ENCODE measurements at places on chromosomes 4 and X.

DNA sequence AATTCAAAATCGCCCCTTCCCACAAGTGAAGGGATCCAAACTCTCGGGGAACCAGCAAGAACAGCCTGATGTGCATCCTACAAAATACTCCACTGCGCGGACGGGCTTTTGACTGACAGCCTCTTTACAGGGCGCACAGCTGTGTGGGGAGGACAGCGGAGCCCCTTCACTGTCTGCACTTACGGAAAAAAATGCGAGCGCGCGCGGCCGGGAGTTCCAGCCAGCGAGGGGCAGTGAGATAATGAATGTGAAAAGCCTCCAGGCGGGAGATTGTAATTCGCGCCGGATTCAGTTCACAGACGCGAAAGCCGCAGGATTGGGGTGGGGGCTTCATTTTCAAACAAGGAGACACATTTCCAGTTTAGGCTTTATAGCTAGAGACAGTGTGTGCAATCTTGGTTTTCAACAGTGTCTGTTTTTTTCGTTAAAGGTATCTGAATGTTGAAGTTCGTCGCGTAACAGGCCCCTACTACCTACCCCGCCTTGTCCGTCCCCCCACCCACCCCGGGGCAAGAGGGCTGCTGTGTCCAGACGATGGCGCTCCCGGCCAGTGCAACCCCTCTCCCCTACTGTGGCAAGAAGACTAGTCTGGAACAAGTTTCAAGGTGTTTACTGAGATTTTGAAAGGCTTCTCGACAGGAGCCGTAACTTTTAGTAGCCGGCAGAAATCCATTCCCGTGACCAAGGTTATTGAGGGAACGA is 1.7 kb upstream of the GPR50 start:
- peak; percentile 25 for DNase-seq

DNA sequence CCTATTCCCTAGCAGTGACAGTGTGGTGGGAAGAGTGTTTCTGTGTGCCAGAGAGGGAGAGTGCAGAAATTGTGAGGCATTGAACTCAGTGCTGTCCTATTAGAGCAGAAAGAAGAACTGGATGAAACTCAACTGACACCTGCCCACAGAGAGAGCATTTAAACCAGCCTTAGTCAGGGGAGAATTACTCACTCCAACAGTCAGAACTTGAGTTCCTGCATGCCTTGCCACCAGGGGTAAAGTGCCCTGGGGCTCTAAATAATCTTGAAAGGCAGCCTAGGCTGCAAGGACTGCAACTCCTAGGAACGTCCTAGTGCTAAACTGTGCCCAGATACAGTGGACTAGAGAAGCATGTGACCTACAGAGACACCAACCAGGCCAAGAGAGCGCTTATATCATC is 12.8 kb downstream of the CYSLTR1 start:
- DNase-seq = peak; percentile 11

- no peak for DNase-seq
Measured at GRCh38 chr4:5691491-5692132, 16.7 kb downstream of the EVC2 start.

GRCh38 chr4:69970071-69970470 is 4.5 kb upstream of the CSN2 start:
- DNase-seq = no peak

DNA sequence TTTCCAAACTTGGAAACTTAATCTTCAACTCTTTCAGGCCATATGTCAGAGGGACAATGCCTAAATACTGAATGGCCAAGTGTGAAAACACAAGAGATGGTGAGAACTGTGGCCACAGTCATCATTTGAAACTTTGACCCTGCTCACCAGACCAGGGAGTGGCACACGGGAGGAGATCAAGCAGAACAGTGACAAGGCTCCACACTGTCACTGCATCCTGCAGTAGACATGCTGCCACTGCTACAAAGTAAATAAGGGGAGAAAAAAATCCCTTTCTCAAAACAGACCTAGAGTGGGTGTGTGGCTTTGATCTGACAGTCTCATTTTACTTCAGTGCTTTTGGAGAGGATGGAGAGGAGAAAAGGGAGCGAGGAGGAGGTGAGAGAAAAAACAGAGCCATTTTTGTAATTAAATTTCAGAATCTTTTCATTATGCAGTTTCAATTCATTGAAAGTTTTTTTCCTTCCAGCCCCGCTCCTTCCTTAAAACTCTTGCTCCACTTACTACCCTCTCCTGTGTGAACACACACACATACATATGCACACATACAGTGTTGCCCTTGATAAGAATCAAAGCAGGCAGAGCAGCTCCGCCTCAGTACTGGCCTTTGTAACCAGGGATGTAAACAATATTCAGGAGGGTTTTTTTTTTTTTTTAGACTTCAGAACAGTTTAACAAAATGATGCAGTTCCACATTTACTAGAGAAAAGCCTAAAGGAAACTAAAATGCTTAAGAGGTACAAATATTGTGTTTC is 34.4 kb downstream of the NEXMIF start:
- DNase-seq = peak; percentile 50

DNA sequence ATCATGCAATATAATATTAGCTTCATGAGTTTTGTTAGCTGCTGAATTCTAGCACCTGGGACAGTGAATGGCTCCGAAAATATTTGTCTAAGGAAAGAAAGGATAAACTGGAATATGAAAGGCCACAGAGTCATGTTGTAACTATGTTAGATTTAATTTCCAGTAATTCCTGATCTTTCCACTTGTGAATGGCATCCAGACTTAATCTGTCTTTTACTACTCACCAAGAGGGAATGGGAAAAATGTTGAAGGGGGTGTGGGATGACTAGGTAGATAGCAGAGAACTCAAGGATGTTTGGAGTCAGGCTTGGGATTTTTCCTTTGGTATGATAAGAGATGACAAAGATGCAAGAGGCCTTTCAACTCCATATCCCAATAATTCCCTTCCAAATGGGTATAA is 9.4 kb downstream of the ADH6 start:
- DNase-seq = no peak

DNA sequence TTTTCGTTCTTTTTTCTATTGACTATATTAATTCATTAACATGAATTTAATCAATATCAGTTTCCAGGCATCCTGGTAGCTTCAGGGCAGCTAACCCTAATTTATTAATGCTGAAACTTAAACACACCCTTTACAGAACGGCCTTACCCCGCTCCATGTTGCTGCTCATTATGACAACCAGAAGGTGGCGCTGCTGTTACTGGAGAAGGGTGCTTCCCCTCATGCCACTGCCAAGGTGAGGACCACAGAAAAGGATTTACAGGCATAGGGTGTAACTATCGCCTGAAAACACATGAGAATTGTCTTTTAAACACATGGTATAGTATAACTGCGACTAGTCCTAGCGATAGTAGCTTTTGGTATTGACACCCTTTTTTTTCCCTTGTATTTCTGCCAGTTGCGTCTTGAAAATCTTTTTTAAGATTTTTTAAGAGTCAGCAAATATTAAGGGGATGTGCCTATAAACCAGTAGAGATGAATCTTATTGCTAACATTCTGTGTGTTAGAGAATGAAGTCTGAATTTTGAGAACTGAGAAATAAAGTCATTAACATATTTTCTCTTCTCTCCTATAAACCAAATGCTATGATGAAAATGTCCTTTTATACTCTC is 229.0 kb downstream of the ANK2 start:
- peak; percentile 76 for DNase-seq

GRCh38 chr4:161926033-161926828 is 237.6 kb downstream of the FSTL5 start:
- DNase-seq = peak; percentile 48

DNA sequence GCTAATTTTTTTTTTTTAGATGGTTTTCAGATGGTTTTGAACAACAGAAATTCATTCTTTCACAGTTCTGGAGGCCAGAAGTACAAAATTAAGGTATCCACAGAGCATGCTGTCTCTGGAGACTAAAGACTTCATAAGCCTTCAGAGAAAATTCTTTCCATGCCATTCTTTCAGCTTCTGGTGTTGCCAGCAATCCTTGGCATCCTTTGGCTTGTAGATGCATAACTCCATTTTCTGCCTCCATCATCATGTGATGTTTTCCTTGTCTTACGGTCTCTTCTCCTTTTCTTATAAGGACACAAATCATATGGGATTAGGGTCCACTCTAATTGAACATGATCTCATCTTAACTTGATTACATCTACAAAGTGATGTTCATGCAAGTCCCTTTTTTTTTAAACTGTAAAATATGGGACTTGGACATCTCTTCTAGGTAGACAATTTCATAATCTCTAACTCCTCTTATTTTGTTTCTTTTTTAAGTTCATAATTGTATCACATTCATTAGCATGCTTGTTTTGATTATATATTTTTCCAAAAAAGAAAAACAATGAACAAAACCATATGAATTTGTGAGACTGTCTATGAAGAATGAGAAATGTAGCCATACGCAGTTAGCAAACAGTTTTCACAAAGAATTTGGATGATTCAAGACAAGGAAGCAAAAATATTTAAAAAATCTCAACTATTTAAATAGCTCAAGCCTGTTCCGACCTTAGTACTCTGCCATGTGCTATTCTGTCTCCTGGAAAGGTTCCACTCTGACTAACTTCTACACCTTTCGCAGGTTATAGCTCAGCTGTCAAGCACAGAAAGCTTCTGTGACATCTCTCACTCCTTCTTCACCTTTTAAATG is 53.1 kb upstream of the GIMD1 start:
- no peak for DNase-seq

- no peak for DNase-seq
Measured at GRCh38 chrX:110698696-110699095, 96.9 kb downstream of the CHRDL1 start.

DNA sequence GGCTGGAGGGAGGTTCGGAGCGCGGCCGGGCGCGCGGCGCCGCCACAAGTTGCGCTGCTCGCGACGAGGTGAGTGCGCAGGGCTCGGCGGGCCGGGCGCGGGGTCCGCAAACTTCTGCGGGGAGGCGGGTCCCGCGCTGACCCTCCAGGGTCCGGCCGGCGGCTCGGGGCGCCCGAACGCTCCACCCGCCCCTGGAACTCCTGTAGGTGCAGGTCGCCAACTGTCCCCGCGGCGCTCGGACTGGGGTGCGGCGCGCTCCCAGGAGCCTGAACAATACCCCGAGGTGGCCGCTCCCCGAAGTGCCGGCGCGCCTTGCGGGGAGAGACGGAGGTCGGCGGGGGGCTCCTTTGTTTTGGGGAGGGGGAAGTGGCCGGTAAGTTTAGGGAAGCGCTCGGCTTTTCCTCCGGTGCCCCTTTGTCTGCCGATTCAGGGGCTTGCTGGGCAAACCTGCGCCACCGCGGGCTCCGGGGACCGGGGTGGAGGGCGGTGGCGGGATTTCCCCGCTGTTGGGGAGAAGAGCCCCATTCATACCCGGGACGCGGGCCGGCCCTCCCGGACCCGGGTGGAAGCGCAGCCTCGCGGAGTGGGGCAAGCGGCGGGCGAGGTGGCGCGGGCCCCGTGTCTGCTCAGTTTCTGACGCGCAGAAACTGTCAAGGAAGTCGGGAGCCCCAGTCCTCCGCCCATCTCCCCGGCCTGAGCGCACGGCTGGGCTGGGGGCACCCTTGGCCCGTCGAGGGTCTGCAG is 694 bp downstream of the TBL1X start:
- peak; percentile 30 for DNase-seq

DNA sequence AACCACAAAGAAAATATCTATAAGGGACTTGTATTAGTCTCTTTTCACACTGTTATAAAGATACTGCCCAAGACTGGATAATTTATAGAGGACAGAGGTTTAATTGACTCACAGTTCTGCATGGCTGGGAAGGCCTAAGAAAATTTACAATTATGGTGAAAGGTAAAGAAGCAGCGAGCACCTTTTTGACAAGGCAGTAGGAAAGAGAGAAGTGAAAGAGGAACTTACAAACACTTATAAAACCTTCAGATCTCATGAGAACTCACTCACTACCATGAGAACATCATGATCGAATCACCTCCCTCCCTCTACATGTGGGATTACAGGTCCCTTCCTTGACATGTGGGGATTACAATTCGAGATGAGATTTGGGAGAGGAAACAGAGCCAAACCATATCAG is 856.0 kb downstream of the TRAM1L1 start:
- DNase-seq = no peak

DNA sequence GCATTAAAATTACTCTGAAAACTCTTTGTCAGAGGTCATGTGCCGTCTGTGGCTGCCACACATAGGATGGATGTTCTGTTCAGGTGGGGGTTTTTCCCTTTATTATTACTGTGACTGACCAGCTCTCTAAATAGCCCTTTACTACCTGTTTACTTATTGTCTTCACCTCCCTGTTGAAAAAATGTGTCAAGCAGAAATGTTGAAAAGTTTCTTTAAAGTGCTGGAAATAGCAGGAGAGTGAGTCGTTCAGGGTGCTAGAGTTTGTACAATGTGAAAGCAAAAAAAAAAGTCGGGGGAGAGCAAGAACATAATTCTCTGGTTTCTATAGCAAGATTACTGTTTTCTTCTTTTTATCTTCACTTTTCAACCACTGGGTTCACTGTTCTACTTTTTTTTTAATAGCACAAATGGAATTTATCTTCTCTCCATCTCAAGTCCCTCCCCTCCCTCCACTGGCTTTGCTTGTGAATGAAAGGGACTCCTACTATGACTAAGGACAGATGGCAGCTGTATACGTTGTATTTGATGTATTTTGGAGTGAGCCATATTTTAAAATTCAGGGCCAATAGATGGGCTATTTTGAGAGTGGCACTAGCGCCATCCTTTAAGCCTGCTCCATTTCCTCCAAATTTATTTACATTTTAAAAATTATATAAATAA is 33.3 kb downstream of the ARX start:
- no peak for DNase-seq

- DNase-seq = no peak
Measured at GRCh38 chr4:149292425-149293007, 523.1 kb downstream of the IQCM start.

All from DMS53 (cell line).